ENCODE measurements at places on chromosomes 7 and 10.
A peak's percentile ranks its signal among the peaks of the same experiment; 100 is the strongest.

- no peak for DNase-seq
Measured at GRCh38 chr7:69687739-69688433, 89.6 kb downstream of the AUTS2 start.

DNA sequence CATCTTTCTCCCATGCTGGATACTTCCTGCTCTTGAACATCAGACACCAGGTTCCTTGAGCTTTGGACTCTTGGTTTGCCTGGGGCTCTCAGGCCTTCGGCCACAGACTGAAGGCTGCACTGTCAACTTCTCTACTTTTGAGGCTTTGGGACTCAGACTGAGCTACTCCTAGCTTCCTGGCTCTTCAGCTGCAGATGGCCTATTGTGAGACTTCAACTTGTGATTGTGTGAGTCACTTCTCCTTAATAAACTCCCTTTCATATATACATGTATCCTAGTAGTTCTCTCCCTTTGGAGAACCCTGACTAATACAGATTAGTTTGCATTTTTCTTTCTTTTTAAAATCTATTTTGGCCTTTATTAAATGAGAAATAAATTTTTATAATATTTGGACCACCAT, 276.2 kb upstream of the SEMA3C start:
- no peak for DNase-seq

DNA sequence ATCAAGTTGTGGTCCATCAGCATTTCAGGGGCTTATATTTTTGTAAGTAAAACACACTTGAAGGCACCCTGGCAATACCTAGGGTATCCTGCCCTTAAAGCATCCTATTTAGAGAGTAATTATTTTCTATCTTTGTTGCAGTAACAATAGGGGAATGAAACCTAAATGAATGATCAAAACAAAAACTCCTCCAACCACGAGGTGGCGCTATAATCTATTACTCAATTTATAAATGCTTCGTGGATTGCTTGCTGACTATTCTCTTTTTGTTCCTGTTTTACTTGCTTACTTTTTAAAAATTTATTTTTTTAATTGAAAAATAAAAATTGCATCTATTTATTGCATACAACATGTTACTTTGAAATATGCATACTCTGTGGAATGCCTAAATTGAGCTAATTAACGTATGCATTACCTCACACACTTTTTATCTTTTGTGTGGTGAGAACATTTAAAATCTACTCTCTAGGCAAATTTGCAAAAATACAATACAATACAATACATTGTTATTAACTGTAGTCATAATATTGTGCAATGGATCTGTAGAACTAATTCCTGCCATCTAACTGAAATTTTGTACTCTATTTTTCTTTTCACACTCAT, 147.7 kb upstream of the BMPER start:
- no peak for DNase-seq

DNA sequence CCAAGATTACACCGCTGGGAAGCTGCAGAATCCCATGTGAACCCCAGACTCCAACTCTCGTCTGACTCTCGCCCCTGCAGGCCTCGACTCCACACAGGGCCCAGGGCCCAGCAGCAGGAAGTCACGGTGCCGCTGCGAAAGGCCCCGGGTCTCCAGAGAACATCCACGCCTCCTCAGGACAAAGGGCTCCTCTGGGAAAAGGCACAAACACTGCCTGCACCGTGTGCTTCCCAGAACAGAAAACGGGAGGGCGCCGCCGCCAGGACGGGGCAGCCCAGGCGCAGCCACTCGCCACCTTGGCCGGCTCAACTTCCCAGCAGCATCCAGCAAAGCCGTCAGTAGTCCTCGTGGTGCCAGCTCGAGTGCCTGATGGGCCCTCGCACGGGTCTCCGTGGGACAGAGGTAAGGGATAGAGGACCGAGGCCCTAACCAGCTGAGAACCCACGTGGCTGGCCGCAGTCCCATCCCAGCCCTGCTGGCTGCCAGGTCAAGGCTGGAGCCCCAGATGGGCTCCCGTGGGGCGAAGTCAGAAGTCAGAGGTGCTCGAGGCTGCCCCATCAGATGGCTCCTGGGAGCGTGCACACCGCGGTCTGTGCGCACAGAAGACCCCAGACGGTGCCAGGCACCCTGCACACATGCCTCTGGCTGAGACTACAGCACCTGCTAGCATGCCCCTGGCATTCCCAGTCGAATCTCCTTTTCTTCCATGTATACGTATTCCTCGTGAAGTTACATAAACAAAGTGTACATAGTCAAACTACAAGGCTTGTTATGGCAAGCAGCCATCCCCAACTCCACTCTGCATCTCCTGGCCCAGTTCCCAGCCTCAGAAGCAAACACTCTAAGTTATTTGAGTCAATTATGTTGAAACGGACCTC, 60.2 kb downstream of the MAD1L1 start:
- DNase-seq, result no peak

DNA sequence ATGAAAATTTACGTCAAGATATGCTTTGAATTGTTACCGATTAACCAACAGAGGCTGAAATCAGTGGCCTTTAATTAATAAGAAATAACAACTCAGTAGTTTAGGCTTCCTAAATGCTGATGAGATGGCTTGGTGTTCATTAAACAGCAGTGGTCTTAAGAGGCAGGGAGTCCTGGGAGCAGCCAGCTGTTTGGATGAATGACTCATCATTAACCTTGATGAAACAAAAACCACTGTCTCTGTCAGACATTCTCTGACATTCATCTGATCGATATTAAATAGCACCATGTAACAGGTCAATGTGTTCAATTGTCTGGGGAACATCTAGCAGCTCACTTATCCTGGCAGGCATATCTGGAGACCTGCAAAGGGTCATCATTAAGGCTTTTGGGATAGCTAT, 234.2 kb upstream of the LRRN3 start:
- no peak for DNase-seq

DNA sequence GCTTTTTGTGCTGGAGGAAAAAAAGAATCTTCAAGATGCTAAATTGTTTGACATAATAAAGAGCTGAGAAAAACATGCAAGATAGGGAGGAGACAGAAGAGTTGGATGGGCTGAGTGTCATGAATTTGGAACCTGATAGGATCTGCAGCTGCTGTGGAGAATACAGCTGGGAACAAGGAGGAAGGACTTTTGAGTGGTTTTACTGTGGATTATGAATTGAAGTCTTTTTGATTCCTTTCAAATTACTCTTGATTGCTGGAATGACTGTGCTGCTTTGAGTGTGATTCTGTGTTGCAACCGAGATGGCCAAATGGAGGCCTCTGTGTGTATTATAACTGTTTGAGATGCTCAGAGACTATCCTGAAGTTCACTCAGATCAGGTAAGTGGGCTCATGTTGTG, 4.0 kb downstream of the EFCAB10 start:
- DNase-seq, result no peak

DNA sequence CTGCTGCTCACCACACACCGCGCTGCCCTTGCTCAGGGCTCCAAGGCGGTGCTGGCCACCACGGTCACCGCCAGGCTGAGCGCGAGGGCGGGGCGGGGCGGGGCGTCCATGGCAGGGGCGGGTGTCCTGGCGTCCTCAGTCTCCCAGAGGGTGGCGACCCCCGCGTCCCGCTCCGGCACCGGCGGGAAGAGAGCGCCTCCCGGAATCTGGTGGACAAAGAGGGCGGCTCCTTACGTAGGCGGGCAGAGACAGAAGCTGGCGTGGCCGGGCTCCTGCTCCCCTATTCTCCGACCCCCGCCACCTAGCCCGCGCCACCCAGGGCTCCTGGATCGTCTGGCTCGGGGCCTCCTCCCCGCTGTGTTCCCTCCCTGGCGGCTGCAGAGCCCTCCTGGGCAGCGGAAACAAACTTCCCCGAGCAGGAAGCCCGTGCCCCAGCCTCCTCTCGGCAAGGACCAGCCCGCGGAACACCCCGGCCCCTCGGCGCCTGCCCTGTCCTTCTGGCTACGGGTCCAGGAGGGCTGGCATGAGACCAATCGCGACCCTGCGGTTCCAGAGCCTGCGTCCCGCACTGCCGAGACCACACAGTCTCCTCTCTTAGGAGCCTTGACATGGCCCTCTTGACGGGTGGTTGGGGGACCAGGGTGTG, 133.8 kb upstream of the ZNF92 start:
- no peak for DNase-seq

DNA sequence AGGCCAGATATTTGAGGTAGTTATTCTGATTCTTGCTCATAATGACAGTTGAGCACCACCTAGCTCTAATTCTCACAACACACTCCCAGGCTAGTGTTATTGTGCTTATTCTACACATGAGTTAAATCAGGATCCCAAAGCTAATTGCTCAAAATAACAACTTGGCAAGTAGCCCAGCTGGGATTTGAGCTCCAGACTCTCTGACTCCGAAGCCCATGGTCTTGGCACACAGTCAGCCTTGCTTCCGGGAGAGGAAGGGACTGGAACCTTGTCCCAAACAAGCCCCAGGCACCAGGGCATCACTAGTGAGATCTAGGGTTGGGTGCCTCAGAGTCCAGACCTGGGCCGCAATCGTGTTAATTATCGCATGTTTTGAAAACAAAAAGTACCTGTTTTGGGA, 101.4 kb downstream of the GPAM start:
- no peak for DNase-seq

DNA sequence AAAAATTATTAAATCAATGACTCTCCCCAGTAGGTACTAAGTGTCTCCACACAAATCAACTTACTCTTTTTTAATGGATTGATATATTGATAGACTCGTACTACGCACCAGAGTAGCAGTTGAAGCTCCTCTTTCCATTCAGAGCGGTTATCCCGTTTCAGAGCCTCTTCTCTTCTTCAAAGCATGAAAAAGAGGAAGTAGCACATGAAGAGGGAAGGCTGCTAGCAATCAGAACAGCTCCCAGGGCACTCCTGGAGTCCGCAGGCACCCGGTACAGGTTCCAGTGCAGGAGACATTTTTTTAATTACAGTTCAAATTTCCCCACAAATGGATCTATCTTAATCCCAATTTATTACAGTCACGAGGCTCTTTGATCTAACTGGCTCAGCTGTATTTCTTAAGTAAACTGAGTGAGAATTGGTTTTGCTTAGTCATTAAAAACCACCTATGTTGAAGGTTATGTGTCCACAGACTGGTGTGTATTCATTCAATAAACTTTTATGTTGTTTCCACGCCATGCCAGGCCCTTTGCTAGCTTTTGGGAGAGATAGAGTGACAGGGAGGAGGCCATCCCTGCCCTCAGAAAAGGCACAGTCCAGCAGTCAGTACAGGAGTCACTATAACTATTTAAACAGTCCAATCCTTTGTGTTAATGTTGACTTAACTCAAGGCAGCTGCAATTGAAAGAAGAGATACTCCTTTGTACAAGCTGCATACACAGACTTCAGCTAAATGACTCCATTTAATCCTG, 32.1 kb upstream of the CALN1 start:
- peak; percentile 6 for DNase-seq

DNA sequence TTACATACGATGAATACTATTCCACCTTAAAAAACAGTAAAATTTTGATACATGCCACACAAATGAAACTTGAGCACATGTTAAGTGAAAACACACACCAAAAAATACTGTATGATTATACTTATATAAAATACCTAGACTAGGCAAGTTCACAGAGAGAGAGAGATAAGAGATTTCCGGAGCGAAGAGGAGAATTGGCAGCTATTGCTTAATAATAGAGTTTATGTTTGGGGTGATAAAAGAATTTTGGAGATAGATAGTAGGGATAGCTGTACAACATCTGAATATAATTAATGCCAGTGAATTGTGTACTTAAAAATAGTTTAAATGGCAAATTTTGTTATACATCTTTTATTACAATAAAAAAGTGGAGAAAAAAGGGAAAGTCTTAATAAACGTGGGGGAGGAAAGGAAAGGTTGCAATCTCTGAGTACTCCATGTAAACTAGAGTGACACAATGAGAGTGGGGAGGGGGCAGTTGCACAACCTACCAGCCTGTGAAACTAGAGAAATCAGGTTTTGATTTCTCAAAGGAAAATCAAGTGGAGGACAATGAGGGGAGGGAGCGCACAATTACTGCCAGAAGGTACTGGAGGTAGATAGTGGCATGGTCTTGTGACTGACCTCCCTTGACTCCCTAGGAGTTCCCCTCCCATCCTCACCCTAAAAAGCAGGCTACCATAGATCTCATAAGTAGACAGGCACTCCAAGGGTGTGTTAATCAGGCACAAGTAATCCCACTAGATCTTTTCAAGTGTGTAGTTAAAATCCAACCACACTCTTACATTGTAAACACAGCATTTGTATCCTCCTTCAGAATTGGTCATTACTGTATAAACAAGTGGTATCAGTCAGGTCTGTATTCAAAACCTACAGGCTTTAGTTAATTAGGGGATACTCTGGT, 31.6 kb upstream of the ANK3 start:
- no peak for DNase-seq

- DNase-seq, result no peak
Measured at GRCh38 chr7:42932811-42933591, 825 bp downstream of the MRPL32 start.

DNA sequence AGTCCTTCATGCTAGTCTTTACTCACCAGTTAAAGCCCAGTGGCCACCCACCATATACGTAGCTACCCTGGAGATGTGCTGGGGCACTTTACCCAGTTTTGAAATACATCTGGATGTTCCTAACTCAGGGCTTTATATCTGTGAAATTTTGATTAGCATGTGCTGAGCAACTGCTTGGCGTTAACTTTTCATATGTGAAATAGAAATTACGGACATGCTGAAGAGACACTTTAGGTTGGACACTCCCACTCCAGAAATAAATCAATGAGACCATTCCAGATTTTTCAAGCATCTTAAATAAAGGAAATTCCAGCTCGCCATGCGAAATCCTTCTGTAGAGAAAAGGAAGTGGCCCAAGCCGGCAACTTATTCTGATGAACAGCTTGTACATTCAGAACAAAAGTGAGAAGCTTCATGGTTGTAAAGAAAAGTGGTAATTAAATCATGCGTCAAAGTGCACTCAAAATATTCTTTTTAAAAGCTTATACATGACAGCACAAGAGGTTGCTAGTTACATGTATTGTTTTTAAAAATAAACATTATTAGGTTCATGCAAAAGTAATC, 153.5 kb upstream of the ITGB1 start:
- no peak for DNase-seq

DNA sequence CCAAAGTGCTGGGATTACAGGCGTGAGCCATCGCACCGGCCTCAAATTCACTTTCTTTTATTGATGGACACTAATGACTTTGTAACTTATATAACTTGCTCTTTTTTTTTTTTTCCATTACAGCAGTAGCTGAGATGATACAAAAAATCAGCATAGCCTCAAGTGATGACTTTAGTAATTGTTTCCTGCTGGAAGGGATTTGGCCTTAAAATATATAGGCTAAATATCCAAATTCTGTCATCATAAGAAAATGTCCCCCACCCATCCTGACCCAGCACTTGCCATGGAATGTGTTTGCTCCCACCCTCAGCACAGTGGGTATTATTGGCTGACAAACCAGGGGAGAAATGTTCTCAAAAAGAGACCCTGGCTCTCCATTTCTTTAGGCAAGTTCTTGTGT, 1264.1 kb upstream of the AUTS2 start:
- no peak for DNase-seq
